ENCODE measurements at places on chromosomes 7 and 10.
A peak's percentile ranks its signal among the peaks of the same experiment; 100 is the strongest.

GRCh38 chr10:72058347-72058898, 29.9 kb downstream of the SPOCK2 start:
- no peak for DNase-seq

- no peak for DNase-seq
Measured at GRCh38 chr10:21135023-21135931, 238.2 kb upstream of the NEBL start.

GRCh38 chr7:111388912-111389311, 173.4 kb downstream of the IMMP2L start:
- no peak for DNase-seq

DNA sequence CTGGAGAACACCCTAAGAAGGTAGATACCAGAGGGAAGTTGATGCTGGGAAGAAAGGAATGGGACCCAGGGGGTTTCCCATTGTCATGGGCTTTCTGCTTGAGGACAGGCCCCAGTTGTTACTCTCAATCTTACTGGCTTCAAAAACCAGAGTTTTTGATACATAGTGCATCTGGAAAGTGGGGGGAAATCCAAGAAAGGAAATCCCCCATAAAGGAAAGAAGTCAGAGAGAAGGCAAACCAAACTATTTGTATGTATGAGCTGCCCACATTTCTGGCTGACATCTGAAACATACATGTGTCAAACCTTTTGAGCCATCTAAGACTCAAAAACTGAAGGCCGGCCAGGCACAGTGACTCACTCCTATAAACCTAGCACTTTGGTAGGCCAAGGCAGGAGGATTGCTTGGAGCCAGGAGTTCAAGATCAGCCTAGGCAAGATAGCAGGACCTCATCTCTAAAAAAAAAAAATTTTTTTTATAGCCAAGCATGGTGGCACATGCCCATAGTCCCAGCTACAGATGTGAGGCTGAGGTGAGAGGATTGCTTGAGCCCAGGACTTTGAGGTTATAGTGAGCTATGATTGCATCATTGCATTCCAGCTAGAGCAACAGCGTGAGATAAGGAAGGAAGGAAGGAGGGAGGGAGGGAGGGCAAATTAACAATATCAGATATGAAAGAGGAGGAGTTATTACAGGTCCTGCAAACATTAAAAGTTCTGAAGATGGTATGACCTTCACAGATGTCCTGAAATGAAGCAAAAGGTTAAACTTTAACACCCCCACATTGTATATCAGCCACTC, 6.7 kb upstream of the COA1 start:
- no peak for DNase-seq

DNA sequence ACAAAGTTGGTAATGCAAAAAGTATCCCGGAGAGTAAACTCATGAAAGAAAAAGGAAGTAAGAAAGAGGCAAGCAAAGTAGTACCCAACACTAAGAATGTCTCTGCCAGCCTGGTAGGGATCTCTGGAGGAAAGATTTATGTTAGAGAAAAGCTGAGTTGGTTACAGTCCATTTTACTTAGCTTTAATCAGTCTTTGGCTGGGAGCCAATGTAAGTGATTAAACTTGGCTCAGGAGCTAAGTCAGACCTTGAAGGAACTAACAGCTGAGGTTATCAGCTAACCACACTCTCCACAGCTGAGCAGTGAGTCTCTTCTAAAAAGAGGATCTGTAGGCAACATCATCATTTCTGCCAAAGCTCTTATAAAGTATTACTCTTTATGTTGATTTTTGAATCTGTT, 148.0 kb downstream of the ANKRD7 start:
- DNase-seq = no peak

GRCh38 chr7:131067220-131067619, 260.5 kb upstream of the MKLN1 start:
- DNase-seq = no peak

DNA sequence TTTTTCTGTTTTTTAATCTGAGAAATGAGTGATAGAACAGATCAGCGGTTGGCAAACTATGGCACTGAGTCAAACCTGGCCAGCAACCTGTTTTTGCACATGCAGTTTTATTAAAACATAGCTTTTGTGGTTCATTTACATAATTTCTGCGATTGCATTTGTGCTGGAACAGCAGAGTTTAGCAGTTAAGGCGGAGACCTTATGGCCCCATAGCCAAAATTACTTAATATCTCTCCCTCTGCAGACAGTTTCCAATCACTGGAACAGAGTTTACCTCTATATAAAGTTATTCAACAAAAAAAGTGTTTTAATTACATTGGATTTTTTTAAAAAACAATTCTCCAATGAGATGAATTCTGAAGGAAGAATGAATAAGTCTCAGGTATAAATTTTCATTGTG, 212.1 kb downstream of the DGKB start:
- DNase-seq = no peak

DNA sequence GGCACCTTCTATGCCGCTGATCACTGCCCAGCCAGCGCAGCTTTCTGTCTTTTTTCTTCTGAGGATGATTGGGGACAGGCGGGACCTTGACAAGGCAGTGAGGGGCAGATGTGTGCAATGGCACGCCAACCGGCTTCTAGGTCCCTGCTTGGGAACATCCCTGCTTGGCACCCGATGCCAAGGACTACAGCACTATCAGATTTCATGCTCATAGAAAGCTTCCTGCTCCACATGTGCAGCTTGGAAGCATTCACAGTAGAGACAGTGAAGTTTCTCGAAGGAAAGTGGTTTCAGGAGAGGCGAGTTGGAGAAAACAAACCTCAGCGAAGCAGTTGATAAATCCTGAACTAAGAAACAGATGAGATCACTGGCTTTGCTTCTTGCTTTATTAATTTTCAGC, 267.5 kb upstream of the HABP2 start:
- no peak for DNase-seq

GRCh38 chr7:98996150-98996552, 117.8 kb downstream of the TRRAP start:
- DNase-seq = no peak

DNA sequence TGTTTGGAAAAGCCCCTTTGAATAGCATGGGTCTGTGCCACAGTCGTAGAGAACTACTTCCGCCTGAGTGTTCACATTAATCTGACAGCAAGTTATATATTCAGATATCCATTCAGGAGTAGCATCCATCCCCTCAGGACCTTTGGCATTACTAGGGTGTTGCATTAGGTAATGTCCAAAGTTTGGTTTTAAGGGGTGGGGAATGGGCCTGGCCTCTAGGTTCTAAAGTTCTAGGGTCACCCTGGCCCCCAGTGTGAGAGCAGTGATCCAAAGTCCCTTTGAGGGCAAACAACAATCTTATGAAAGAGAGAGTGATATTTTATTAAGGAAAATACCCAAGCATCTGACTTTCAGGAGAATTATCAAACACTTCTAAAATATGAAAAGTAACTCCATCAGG, 12.3 kb downstream of the MCM10 start:
- DNase-seq = no peak

DNA sequence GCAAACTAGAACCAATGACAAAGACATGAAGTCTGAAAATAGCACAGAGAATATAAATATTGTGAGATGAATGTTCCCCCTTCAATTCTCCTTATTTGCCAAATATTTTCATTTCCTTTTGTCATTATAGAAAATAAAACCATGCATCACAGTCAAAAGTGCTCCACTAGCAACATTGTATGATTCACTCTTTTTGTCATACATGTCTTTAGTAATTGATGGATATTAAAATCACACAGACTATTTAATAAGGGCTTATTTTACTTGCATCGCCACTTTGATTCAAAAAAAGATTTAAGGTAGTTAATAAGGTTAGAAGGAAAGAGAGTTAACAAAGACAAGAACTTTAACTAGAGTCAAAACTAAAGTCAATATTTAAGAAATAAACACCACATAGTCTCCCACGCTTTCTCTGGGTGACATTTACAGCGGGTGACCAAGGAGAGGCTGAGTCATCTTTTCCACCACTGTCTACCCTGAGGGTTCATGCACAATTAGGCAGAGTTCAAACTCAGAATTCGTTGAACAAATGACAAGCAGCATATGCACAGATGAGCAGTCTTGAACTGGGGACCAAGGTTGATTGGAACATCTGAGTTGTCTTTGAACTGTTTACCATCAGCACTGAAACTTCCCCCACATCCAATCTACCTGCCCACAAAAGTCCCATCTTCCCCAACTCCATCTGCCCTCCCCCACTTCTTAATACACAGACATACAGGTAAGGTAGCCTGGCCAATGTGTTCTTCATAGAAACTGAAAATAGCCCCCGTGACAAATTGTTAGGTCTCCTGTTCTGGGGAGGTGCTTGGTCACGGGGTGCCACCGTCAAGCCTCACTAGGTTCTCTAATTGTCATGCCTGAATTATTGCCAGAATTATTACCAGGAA, 42.5 kb downstream of the C7orf25 start:
- peak; percentile 62 for DNase-seq

GRCh38 chr7:51019191-51019844, 236.6 kb upstream of the GRB10 start:
- no peak for DNase-seq

- peak; percentile 28 for DNase-seq
Measured at GRCh38 chr10:126242397-126243260, 145.6 kb downstream of the ADAM12 start.

DNA sequence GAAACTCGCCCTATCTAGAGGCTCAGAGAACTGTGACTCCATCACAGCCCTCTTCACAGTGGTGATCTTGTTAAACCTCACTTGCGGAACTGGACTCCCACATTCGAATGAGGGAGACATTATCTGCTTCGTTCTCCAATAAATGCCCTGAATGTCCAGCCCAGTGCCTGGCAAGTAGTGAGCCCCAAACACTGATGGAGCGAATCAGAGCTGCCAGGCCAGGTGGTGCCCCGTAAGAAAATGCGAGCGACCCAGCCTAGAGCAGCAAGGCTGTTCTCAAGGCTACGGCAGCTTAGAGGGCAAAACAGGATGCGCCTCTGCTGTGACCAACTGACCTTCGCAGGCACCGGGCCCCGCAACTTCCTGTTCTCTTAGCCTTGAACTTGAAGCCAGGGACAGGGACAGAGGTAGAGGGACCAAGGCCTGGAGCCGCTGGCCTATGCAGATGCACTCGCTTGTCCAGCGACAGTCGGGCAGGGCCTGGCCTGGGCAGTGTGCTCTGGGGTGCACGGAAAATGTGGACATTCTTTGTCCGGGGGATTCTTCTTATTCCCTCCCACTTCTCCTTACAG, 217.6 kb downstream of the TCERG1L start:
- no peak for DNase-seq

GRCh38 chr7:152202056-152202455, 176.6 kb downstream of the GALNT11 start:
- no peak for DNase-seq

- DNase-seq = no peak
Measured at GRCh38 chr7:92560602-92561001, 29.6 kb downstream of the FAM133B start.

- no peak for DNase-seq
Measured at GRCh38 chr10:132914732-132915131, 27.6 kb downstream of the CFAP46 start.

GRCh38 chr7:82053453-82054032, 283.7 kb upstream of the HGF start:
- DNase-seq = no peak

DNA sequence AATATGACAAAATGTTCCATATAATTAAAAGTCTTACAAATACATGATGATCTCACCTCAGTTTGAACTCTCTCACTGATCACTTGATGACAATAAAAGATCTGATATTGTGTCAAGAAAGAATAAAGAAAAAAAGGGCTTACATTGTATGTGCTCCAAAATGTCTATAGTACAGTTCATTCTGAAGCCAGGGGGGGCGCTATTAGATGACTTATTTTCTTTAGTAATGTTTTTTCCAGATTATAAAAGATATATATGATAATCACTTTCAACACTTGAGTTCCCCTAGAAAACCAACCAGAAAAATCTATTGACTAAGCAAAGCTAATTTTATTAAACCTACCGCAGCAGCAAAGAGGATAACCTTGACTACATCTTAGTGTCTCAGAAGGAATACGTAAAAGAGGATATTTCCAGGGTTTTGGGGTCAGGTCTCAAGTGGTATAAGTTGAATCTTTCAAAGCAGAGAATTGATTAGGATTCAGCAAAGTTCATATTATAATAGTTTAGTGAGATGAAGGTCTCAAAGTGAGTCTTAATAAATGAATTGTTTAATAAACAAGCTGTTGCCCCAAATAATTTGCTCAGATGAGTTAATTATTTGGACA, 55.8 kb downstream of the PTN start:
- DNase-seq = no peak

DNA sequence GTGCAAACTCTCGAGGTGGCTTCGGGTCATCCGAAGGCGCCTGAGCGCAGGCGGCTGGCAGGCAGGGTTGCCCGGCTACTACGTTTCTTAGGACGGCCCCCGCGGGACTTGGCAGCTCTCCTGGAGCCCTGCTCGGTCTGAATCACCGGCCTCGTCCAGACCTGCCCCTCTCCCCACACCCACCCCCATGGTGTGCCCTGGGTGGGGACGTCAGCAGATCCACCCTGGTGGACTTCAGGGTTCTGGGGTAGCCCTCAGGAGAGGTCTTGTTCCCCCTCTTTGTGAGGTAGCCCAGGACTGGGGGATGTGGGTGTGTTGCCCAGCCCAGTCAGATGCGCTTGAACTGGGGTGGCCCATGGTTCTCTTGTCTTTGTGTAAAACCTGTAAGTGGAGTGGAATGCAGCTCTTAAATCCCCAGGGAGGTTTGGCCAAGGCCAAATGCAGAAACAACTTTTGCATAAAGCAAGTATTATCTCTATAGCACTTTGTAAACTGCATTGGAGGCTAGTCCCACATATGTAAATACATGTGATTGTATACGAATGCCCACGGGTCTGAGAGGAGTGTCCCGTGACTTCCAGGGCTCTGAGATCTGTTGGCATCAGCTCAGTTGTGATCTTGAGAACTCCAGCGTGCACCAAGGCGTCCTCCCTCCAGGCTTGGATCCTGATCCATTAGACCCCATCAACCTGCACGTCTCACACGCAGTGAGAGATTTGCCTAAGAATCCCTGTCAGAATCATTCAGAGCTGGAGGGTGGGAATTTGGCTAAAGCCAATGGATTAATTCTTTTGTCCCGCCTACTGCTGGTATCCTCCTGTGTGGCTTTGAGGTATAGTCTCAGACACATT, 1.8 kb downstream of the PFKFB3 start:
- peak; percentile 69 for DNase-seq

GRCh38 chr7:72297636-72298035, 114.5 kb downstream of the CALN1 start:
- no peak for DNase-seq

DNA sequence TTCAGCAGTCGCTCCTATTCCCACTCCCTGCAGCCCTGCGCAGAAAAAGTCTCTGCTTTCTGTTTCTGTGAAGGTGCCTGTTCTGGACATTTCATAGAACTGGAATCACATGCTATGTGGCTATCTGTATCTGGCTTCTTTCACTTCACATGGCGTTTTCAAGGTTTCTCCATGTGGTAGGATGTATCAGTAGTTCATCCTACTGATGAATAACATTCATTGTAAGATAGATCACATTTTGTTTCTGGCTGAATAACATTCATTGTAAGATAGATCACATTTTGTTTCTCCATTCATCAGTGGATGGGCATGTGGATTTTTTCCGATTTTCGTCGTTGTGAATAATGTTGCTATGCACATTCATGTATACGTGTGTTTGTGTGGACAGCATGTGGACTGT, 44.5 kb downstream of the HSPA12A start:
- no peak for DNase-seq

Data from prostate gland (tissue), 2 donors.